ENCODE measurements at places on chromosomes 13 and 19. TPM values are rescaled to one million over a fixed set of nuclear protein-coding genes. Genes with fewer than 3 reads are reported as not detected.
A peak's percentile ranks its signal among the peaks of the same experiment; 100 is the strongest.

The ZFP30 gene
- 2.7 TPM for polyA plus RNA-seq

The SOX1 gene
- polyA plus RNA-seq = not detected

The KLK7 gene
- 0.45 TPM for polyA plus RNA-seq

The CEACAM3 gene
- polyA plus RNA-seq = 1.6 TPM

The PALM gene
- 6.0 TPM for polyA plus RNA-seq

The FGF14 gene
- 0.03 TPM for polyA plus RNA-seq

The RETN gene
- 60.6 TPM for polyA plus RNA-seq

The PRSS57 gene
- polyA plus RNA-seq = 0.27 TPM

DNA sequence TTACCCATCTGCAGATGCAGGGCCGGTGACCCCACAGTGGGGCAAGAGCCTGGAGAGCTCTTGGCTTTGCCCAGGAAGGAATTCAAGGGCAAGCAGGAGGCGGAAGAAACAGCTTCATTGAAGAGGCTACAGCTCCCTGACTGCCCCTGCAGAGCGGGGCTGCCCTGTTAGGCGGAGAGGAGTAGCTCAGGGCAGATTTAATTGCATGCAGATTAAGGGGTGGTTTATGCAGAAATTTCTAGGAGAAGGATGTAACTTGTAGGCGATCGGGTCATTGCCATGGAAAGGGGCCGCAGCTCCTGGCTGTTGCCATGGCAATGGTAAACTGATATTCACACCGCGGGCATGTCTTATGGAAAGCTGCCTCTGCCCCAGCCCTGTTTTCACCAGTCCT is 94.1 kb downstream of the ATP11A start:
- DNase-seq = no peak

GRCh38 chr19:46022061-46022430 is 807 bp downstream of the PGLYRP1 start:
- DNase-seq = no peak

DNA sequence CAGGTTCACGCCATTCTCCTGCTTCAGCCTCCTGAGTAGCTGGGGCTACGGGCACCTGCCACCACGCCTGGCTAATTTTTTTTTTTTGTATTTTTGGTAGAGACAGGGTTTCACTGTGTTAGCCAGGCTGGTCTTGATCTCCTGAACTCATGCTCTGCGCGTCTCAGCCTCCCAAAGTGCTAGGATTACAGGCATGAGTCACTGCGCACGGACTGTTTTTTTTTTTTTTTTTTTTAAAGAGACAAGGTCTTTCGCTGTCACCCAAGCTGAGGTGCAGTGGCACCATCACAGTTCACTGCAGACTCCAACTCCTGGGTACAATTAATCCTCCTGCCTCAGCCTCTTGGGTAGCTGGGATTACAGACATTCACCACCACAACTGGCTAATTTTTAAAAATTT is 8.2 kb upstream of the ADAMTS10 start:
- DNase-seq = no peak

GRCh38 chr19:10773969-10774368 is 56.1 kb downstream of the DNM2 start:
- no peak for DNase-seq

GRCh38 chr19:39146686-39147450 is 21.3 kb downstream of the PAK4 start:
- no peak for DNase-seq

DNA sequence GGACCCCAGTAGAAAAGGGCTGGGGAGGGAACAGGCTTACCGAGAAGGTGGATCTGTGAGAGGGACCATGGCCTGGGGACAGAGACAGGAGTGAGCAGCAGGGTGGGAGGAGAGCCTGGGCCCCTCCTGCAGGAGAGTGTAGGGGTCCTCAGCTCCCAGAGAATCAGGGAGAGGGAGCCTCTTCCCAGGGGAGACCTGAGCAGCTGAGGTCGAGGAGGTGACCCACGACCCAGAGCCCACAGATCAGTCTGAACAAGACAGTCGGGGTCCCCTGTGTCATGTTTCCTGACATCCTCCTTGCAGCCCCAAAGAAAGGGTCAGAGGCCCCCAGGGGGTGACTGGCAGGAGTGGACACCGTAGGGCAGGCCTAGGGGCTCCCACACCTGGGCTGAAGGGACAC is 6.7 kb downstream of the CEACAM4 start:
- no peak for DNase-seq

- no peak for DNase-seq
Measured at GRCh38 chr13:94464771-94465170, 14.7 kb downstream of the DCT start.

DNA sequence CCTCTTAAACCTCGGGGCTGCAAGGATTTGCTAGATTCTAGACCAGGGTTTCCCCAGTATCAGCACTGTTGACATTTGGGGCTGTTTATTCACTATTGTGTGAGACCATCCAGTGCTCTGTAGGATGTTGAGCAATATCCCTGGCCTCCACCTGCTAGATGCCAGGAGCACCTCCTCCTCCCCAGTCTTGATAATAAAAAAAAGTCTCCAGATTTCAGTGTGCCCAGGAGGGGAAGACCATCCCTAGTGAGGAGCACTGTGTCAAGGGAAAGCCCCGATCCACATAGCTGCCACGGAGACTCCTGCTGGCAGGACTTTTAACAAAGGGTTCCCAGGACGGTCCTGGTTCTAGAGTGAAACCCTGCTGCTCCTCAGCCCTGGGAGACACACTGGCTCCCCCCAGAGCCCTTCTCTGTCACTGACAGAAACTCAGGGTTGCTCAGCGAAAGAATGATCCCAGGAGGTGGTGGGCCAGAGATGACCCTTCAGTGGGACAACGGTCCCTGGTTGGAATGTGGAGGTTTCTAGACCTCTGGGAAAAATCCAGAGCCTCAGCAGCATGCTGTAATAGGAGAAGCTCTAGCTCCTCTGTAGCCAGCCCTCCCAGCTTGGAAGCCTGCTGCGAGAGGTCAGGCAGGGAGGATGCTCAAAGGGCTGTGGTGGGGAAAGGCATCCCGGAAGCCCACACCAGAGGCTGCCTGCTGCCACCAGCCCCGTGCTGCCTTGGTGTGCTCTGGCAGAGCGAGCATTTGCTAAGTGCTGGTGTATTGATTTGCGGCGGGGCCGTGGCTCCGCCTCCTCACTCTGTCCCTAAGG is 20.3 kb downstream of the LYL1 start:
- DNase-seq = no peak

DNA sequence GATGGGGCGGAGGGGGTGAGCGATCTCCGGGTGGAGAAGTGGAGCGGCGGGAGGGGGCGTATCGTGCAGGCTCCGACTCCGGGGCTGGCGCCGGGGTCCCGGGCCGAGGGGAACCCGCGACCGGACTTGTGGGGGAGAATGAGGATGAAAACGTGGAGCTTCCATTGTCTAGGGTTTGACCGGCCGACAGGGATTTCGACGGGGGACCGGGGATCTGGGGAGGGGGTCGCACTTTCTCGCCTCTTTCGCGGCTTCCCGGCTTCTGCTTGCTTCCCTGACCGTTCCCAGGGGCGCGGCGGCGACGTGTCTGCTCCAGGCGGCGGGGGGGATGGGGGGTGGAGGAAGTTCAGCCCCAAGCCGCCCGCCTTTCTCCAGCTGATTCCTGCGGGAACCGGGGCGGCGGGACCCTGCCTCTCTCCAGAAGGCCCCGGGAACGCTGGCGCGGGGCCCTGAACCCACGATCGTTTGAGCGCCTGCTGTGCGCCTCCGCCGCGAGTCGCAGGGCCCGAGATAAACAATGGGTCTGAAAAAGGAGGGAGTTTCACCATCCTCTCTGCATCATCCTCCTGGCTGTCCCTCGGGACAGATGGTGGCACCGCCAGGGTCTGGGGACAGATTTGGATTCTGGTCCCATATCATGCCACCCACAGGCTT is 790 bp downstream of the TPM4 start:
- DNase-seq = peak; percentile 90

- no peak for DNase-seq
Measured at GRCh38 chr13:72126424-72126823, 259.4 kb upstream of the DACH1 start.

DNA sequence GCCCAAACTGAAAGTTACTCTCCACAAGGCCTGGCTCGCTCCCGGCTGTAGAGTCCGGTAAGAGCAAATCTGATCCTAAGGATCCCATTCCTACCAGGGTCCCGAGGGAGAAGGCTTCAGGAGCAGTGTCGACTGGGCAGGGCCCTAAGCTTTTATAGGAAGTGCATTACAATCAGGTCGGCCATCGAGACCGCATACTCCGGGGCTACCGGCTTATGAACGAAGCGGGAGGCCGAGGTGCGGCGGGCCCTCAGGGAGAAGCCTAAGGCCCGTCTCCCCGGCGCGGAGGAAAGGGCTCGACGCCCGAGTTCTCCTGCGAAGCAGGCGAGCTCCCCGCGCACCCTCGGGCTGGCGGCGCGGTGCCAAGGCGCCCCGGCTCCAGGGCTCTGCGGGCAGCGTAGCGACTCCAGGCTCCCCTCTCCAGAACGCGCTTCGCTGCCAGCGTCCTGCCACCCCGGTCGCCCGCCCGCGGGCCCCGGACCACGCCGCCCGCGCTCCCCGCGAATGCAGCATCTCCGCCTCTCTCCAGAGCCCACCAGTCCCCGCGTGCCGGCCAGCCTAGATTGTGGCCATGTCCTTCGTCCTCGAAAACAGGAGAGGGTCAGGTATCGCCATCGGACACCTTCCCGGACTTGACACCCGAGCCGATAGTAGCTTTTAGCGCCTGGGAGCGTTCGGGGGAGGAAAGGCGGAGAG is 1.4 kb downstream of the EFNB2 start:
- peak; percentile 86 for DNase-seq

GRCh38 chr19:55651236-55651635 is 3.2 kb downstream of the CCDC106 start:
- DNase-seq = peak; percentile 82

DNA sequence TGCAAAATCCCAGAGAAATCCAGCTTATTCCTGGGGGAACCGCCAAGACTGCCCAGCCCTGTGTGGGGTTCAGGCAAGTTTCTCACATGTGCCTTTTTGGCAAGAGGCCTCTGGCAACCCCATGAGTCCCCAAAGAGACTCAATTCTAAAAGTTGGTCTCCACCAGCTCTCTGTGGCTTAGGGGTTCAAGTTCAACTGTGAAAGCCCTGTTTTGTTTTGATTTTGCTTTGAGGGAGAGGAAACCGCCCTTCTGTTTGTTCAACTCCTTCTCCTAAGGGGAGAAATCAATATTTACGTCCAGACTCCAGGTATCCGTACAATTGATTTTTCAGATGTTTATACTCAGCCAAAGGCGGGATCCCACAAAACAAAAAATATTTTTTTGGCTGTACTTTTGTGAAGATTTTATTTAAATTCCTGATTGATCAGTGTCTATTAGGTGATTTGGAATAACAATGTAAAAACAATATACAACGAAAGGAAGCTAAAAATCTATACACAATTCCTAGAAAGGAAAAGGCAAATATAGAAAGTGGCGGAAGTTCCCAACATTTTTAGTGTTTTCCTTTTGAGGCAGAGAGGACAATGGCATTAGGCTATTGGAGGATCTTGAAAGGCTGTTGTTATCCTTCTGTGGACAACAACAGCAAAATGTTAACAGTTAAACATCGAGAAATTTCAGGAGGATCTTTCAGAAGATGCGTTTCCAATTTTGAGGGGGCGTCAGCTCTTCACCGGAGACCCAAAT is 583 bp upstream of the LDLR start:
- no peak for DNase-seq

DNA sequence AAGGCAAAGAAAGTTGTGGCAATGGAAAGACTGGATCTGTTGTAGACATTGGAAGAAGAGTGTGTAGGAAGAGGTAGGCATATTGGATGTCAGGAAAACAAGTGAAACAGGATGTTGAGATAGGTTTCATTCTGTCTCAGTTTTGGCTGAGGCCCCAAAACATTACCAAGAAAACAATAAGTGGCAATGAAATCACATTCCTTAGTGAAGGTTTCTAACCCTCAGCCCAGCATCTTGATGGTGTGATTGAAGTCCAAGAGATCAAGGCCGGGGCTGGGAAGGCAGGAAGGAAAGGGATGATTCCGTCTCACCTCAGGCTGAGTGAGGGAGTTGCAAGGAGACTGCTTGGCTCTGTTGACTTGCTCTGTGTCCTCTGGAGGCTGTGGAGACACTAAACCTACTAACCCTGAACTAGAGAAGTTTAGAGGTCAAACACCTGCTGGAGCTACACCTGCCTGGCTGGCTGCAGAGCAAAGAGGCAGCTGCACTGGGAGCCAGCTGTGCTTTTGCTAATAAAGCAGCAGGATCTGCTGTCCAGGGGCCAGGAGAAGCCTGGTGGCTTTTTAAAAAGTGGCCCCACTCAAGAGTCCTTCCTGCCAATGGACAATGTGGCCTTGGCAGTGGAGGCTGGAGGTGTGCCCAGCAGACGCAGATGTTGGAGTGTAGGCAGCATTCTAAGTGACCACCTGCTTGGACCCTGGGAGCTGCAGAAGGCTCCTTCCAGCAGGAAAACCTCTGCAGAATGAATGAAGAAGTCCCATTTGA is 53.6 kb downstream of the DGKH start:
- no peak for DNase-seq

DNA sequence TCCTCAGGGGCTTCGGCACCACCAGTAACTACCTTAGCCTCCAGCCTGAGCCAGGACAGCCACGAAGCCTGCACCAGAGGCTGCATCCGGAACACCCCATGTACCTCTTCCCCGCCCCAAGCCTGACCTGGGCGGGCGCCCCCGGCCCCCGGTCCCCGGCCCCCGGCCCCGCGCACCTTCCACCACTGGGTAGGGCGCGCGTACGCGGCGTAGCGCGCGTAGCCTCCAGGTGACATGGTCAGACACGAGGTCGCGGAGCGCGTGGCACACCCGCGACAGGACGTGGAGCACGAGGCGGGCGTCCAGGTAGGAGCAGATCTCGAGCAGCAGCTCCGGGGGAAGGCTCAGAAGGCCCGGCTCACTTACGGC is 450 bp downstream of the FBXW9 start:
- DNase-seq = no peak

GRCh38 chr13:83184819-83185218 is 697.5 kb downstream of the SLITRK1 start:
- DNase-seq = no peak

Data from spleen (tissue), 13 donors.